ENCODE measurements at places on chromosomes 4 and X.
A peak's percentile ranks its signal among the peaks of the same experiment; 100 is the strongest.

DNA sequence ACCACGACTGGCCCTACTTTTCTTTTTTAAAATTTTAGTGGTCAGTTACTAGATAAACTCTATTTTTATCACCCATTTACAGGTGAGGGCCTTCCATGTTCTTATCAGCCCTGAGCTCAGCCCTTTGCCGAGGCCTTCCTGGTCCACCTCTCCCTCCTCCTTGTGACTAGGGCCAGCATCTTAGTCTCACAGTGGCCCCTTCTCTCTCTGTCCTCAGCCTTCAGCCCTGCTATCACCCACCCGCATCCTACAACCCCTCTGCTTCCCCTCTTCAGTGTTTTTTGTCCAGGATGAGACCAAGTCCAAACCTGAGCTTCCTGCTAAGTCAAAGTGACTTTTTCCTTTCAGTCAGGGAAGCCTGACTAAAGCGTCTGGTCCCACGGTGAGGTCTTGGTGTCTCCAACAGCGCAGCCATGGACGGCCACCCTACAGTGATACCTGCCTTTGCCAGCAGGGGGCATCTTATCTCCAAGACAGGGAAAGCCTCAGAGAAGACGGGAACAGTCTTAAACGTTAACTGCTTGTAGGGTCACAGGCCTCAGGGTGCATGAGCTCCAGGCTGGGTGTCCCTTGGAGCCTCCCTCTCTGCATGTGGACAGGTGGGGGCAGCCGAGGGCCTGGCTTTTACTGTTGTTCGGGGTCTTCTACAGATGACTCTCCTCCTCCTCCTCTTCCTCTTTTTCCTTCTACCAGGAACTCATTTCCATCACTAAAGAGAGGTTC is 11.7 kb upstream of the GAGE10 start:
- DNase-seq: peak; percentile 2

DNA sequence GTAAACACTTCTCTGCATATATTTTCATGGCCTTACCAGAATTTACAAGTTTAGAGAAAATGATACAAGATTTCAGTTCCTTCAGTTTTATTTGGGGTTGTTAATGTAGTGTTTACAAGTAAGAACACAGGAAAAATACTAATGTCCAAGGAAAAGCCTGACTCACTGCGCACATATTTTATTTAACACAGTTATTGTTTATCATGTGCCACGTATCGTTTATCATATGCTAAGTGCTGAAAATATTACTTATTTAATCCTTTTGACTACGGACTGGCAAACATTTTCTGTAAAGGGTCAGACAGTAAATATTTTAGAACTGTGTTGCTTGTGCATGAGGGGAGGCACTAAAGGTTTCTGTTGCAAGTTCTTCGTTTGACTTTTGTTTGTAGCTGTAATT is 794 bp downstream of the HSD17B13 start:
- DNase-seq: no peak

- no peak for DNase-seq
Observed at GRCh38 chr4:5759236-5760075, 48.5 kb downstream of the EVC start.

DNA sequence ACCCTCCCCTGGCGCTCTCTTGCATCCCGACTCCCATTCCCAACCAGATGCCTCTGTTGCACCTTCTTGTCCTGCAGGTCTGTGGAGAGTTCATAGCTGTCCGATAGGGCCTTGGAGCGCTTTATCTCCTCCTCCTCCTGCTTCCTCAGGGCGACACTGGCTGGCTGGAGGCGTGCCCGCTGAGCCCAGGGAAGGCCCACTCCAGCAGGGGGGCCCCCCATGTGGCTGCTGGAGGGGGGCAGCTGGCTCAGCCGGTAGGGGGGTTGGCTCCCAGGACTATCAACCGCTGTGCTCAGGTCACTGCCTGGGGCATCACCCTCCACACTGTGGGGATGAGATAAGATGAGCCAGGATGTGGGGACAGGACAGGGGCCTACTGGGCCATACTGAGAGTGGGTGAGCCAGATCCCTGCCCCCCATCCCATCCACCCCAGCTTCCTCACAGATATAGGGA is 25.6 kb downstream of the IQSEC2 start:
- DNase-seq: no peak

GRCh38 chrX:46838486-46838870 is 1.6 kb downstream of the RP2 start:
- DNase-seq: no peak

DNA sequence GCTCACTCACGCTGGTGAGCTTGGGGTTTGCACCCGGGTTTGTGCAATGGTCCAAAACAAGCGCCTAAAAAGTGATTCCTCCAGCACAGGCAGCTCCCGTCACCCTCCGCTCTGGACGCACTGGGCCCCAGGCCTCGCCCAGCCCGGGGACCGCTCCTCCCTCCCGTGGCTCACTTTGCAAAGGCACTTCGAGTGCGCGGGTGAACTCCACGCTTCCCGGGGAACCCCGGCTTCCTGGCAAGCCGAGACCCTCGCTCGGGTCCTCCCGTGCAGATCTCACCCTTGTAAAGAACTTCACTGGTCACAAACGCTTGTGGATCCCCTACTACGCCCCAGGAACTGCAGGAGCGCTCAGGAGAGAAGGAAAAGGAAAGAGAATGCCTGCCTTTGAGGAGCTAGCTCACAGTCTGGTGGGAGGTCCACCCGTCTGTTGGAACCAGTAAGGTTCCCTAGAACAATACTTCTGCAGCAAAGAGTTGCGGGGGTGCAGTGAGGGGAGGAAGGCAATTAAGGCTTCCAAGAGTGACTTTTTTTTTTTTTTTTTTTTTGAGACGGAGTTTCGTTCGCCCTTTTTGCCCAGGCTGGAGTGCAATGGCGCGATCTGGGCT is at the start of gene CTPS2:
TSS of gene CTPS2 (minus strand) at position 122 of the 608 bp plus-strand sequence. CDS start 9,767 bp downstream, outside the sequence.
- DNase-seq: peak; percentile 27

DNA sequence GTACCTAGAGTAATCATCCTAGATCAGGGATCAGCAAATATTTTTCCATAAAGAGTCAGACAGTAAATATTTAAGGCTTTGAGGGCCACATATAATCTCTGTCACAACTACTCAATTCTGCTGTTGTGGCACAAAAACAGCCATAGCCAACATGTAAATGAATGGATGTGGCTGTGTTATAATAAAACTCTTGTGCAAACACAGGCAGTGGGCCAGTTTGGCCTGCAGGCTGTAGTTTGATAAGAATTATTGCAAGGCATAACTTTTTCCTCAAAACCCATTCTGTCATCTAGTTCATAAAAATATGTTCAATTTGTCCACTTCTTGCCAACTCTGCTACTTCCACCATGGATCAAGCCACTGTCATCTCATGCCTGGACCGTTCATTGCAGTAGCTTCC is 39.4 kb upstream of the SHROOM4 start:
- no peak for DNase-seq

GRCh38 chr4:171650543-171650942 is 162.7 kb upstream of the GALNTL6 start:
- DNase-seq: no peak

DNA sequence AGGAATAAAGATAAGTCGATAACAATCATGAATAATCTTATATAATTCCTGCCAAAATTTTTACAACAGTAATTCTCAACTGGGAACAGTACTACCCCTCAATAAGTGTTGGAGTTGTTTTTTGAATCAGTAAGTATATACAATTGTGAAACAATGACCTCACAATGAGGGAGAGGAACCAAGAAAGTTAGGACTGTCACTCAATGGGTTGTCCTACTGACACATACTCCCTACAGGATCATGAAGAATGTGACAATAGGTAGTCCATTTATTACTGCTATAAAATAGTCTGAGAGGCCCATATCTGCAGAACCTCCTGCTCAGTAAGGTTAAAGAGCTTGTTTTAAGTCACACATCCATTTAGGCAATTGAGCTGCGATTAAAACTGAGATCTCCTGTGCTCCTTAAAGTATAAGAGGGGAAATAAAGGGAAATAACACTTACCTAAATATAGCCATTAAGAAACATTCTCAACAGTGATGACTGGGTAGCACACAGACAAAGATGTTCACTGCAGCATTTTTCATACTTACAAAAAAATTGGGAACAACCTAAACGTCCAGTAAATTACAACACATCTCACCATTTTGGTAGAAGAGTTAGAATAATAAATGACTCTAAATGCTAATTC is 26.2 kb downstream of the FBXW7 start:
- no peak for DNase-seq

DNA sequence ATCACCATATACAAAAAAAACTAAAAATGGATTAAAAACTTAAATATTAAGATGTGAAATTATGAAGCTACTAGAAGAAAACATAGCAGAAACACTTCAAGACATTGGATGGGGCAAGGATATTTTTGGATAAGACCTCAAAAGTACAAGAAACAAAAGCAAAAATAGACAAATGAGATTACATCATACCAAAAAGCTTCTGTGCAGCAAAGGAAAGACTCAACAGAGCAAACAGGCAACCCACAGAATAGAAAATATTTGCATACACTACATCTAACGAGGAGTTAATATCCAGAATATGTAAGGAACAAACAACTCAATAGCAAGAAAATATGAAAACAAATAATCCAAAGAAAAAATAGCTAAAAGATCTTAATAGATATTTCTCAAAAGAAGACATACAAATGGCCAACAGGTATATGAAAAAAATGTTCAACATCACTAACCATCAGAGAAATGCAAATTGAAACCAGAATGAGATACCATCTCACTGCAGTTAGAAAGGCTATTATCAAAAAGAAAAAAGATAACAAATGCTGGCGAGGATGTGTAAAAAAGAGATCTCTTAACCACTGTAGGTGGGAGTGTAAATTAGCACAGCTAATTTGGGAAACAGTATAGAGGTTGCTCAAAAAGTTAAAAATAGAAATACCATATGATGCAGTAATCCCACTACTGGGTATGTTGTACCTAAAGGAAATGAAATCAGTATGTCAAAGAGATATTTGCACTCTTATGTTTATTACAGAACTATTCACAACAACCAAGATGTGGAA is 17.8 kb upstream of the LRCH2 start:
- no peak for DNase-seq

- DNase-seq: no peak
Observed at GRCh38 chr4:81049907-81050306, 19.4 kb downstream of the BMP3 start.

- DNase-seq: no peak
Observed at GRCh38 chr4:37224854-37225253, 19.7 kb upstream of the NWD2 start.

DNA sequence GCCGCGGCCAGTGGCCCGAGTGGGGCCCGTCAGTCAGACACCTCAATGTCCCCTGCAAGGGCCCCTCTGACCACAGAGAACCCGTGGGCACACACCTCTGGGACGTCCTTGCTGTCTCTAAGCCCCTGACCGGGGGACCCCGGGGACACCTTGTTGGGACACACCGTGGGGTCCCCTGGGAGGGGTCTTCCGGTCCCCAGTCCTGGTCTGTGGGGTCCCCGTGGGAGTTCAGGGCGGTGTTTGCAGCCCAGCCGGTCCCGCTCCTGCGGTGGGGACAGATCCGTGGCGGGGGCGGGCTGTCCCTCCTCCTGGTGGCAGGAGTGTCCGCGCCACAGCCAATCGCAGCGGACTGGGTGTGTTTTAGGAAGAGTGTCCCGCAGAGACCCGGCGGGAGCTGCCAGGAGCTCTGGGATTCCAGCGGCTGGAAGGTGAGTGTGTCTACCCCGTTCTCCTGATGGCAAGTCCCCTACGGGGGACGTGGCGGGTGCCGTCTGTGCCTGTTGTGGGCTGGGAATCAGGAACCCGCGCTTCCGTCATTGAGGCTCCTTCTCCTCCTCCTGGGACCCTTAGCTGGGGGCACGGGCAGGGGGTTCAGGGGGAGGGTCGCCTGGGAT is 5.1 kb upstream of the PLCXD1 start:
- no peak for DNase-seq

DNA sequence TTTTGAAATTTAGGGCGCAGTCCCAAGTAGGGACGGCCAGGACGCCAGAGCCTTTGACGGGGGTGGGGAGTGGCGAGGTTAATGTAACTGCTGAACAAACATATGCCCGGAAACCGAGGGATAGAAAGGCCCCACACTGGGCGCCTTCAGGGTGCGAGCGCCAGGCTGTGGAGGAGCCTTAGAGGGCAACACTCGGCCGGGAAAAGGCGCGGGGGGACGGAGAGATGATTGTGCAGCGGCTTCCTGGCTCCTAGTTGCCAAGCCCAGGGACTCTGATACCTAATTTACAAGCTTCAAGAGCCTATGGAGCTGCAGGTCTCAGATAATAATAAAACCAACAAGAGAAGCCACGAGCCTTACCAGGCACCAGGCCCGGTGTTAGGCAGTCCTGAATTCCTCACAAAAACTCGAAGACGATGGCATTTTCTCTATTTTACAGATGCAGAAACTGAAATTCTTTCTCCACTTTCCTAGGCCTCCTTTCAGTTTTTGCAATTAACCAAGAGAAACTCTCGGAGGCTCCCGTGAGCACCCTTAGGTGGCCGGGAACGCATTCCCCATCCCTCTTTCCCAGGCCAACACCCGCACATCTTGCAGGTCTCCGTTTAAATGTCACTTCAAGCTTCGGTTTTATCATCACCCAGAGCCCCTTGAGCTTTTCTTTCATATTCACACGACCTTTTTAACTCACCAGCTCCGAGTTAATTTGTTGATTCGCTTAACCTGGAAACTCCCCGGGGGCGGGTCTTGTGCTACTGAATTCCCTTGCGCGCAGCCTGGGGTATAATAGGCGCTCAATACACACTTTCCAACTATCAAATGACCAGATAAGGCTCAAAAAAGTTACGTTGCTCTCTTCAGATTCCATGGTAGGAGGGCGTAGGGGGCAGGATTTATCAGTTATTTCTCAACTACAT is 6.4 kb upstream of the GSX2 start:
- no peak for DNase-seq

DNA sequence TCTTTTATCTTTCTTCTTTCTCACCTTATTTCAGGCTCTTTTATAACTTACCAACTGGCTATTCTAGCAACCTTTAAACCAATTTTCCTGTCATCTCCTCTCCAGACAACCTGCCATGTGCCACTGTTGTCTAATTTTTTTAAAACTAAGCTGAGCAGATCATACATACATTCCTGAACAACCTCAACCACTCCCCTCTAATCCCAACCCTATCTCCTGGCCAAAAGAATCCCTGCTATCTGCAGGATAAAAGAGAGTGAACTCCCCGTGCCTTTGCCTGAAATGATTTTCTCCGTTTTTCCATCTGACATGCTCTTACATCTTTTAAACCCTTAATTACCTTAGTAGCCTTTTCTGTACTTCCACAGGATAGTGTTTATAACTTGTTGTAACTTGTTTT is 35.5 kb downstream of the DCUN1D4 start:
- no peak for DNase-seq

GRCh38 chr4:151822331-151822730 is 61.5 kb upstream of the GATB start:
- DNase-seq: no peak

GRCh38 chr4:123941306-123941705 is 544.7 kb downstream of the SPRY1 start:
- DNase-seq: no peak

DNA sequence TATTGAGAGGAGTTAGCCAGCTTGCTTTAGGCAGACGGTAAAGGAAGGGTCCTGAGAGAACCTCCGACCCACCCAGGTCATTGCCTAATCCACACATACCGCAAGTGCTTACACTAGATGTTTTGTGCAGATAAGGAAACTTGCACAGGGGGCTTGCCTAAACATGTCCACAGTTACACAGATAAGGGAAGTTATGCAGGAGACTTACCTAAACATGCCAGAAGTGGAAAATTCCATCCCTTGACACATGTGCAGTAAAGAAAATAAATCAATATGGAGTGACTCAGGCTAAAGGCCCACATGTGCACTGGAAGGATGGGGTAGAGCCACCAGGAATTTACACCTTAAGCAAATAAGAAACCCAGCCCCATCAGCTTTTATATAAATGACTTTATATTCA is 232.8 kb upstream of the HDX start:
- DNase-seq: no peak

Measured in NCI-H748 treated with DMSO at 0.1 percent for 48 hours (cell line).